Activated naive CD8-positive, alpha-beta T cell treated with anti-CD3 and anti-CD28 coated beads for 36 hours (primary cell): ENCODE measurements at places on chromosomes 3 and 15. TPM values are rescaled to one million over a fixed set of nuclear protein-coding genes. Genes with fewer than 3 reads are reported as not detected.

DNA sequence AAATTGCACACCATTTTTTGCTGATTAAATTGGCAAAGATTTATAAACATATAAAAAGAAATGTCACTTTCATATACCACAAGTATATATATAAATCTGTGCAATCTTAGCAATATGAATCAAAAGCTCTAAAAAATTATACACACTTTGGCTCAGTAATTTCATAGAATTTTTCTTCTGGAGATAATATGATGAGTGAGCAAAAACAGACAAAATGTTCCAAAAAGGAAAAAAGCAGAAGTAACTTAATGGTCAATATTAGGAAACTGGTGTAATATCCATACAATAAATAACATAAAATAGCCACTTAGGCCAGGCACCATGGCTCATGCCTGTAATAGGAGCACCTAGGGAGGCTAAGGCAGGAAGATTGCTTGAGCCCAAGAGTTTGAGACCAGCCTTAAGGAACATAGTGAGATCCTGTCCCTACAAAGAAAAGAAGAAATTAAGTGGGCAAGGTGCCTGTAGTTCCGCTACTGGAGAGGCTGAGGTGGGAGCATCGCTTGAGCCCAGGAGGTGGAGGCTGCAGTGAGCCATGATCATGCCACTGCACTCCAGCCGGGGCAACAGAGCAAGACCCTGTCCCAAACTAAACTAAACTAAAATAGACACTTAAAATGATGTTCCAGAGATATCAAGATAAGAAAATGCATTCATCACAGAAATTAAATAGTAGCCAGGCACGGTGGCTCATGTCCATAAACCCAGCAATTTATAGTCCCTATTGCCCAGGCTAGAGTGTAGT, 52.1 kb downstream of the TFDP2 start:
- H3K27ac ChIP-seq = no peak overlapping the region
- no peaks in the 10 kb centered on the region for H3K4me1 ChIP-seq
- no peaks in the 10 kb centered on the region for H3K36me3 ChIP-seq
- H3K27me3 ChIP-seq = no peaks in the 10 kb centered on the region

- H3K4me3 ChIP-seq = peak overlapping the region; percentile 63
- peak overlapping the region; percentile 88 for H3K27ac ChIP-seq
- peaks cover 71% of the 10 kb centered on the region for H3K4me1 ChIP-seq
- DNase-seq = no peak
Measured at GRCh38 chr3:152382312-152383135, 113.8 kb downstream of the MBNL1 start.

DNA sequence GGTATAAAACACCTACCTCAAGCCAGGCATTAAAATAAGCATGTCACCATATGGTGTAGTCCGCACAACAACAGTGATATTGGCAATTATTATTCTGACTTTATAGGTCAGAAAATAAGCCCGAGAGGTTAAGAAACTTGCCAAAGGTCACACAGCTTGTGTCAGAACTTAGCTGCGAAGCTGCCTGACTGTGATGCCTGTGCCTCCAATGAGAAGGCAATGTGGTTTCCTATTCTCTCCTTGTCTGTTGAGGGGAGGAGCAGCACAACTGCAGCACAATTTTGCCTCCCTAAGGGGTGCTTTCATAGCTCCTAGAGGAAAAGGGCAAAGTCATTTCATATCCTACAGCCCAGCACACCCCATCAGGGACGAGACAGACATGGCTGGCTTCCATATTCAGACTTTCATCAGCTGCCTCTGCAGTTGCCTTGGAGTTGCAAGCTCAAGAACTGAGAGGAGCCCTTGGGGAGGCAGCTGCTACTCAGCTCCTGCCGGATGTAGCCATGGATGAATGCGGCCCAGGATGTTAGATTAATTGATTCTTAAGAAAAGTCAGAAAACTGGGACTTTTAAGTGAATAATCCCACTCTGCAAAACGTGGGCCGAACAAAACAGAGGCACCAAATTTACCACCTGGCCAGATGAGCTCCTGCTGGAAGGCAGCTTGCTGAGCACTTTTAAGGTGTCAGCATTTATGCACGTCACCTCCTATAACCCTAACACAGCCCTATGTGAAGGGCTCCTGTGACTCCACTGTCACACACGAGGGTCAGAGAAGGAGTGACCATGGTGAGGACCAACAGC, 38.5 kb downstream of the MYO5C start:
- no peaks in the 10 kb centered on the region for H3K27me3 ChIP-seq
- no peaks in the 10 kb centered on the region for H3K36me3 ChIP-seq
- no peak for DNase-seq
- H3K27ac ChIP-seq = no peak overlapping the region

DNA sequence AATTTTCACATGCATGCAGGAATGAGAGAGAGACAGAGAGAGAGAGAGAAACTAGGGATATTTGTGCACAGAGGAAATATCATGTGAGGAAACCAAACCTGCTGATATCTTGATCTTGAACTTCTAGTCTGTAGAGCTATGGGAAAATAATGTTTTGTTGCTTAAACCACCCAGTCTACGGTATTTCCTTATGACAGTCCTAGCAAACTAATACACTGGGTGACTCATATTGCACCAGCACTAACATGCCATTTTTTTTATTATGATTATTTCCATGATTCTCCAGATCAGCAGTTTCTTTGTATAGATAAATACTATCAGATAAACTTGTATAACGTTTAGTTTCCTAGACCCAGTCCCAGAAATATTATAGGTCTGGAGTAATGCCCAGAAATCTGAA, 1259.0 kb downstream of the ZPLD1 start:
- no peaks in the 10 kb centered on the region for H3K36me3 ChIP-seq
- H3K4me3 ChIP-seq = no peak overlapping the region
- H3K27me3 ChIP-seq = no peaks in the 10 kb centered on the region
- H3K27ac ChIP-seq = no peak overlapping the region
- H3K4me1 ChIP-seq = no peaks in the 10 kb centered on the region

GRCh38 chr15:34861214-34861613, 65.9 kb upstream of the ACTC1 start:
- H3K36me3 ChIP-seq = peaks cover 29% of the 10 kb centered on the region
- H3K27me3 ChIP-seq = no peaks in the 10 kb centered on the region
- no peak overlapping the region for H3K4me3 ChIP-seq
- no peaks in the 10 kb centered on the region for H3K4me1 ChIP-seq
- DNase-seq = no peak
- no peak overlapping the region for H3K27ac ChIP-seq

DNA sequence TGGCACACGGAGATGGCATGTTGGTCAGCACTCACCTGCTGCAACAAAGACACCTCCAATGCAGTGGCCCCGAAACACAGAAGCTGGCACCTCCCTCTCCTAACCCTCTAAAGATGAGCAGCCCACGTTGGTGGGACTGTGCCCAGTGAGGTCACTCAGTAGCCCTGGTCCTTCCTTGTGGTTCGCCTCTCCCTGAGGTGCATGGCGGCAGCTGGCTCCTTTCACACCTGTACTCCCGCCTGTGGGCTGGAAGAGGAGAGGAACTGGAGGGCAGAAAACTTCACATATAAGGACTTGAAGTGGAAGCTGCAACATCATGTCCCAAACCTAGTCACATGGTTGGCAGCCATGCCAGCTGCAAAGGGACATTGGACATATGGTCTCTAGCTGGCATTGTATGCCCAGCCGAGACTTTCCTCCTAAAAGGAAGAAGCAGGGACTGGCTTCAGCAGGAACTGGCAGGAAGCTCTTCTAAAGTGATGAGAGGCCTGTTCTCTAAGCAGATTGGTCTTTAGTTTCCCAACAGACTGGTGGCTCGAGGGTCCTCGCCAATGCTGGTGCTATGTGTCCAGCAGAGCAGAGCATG, 10.8 kb upstream of the C3orf22 start:
- H3K27me3 ChIP-seq = peaks cover 9% of the 10 kb centered on the region
- no peak for DNase-seq
- no peak overlapping the region for H3K27ac ChIP-seq
- no peaks in the 10 kb centered on the region for H3K4me1 ChIP-seq

DNA sequence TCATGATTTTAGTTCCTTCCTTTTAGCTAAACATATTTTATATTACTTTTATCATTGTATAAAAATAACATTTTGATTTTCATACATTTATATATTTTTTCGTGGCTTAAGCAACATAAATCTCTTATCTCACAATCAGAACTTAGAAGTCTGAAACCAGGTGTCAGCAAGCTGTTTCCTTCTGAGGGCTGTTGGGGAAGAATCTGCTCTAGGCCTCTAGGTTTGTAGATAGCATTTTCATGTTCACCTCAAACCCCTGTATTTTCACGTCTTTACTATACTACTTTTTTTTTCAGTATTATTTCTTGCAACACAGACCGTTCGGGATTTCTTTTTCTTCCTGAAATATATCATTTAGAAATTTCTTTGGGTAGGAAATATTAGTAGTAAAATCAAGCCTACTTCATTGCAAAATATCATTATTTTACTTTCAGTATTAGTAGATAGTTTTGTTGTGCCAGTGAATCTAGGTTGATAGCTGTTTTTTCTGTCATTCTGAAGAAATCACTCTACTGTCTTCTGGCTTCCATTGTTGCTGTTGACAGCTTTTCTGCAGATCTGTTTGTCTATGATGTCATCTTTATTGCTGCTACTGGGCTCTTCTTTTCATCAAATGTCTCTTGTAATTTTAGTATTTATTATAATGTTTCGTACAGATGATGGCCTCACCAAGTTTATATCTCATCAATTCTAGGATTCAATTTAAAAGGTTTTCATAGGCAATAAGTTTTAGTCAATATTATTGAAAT, 756.3 kb downstream of the VGLL3 start:
- DNase-seq = no peak
- no peaks in the 10 kb centered on the region for H3K36me3 ChIP-seq
- no peaks in the 10 kb centered on the region for H3K27me3 ChIP-seq

- DNase-seq = no peak
- H3K36me3 ChIP-seq = no peaks in the 10 kb centered on the region
- no peak overlapping the region for H3K27ac ChIP-seq
Measured at GRCh38 chr15:90683876-90684275, 33.3 kb upstream of the BLM start.

- H3K4me3 ChIP-seq = no peak overlapping the region
- no peaks in the 10 kb centered on the region for H3K27me3 ChIP-seq
- no peak overlapping the region for H3K27ac ChIP-seq
- no peaks in the 10 kb centered on the region for H3K36me3 ChIP-seq
- DNase-seq = no peak
Measured at GRCh38 chr3:138452436-138452835, 18.0 kb downstream of the ESYT3 start.

DNA sequence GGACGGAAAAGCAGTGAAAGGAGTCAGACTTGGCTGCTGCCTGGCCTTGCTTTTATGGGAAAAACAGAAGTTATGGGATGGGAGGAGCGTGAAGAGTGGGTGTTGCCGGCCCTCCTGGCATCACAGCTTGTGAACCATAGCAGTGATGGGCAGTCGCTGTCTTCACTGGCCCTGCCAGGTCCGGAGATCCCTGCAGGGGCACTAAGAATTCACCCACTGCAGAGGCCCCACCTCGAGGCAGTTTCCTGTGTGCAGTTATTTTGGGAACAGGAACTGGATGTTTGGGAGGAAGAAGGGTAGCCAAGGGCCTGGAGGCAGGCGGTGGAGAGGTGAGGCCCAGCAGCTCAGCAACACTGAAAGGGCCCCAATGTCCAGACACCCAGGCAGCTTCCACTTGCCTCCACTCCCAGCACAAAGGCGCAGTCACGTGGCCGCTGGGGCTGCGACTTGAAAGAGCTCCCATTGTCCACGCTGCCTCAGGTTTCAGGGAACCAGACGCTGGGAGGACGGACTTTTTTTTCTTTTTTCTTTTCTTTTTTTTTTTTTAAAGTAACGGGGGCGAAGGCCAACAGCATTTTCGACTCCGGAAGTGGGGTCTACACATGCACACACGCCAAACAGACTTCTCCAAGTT, 255.6 kb downstream of the ZNF621 start:
- H3K27ac ChIP-seq = no peak overlapping the region
- no peak for DNase-seq
- peaks cover 6% of the 10 kb centered on the region for H3K27me3 ChIP-seq
- no peaks in the 10 kb centered on the region for H3K36me3 ChIP-seq
- no peaks in the 10 kb centered on the region for H3K4me1 ChIP-seq

DNA sequence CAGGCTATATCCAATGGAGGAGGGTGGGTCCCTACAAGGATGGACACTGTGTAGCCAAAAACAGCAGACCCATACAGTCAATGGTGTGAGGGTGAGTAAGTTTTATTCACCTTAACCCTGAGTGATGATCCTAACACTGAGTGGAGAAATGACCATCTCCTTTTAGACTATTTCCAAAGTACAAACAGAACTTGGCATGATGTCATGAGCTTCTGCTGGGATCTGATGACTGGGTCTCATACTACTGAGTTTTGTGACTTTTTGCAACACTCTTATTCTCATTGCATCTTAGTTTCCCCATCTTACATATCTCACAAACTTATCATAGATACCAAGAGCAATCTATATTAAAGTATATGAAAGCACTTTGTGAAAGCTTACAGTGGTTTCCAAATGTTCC, 330.3 kb upstream of the CFAP20DC start:
- H3K36me3 ChIP-seq = peaks cover 14% of the 10 kb centered on the region
- H3K27me3 ChIP-seq = no peaks in the 10 kb centered on the region
- no peak overlapping the region for H3K4me3 ChIP-seq
- H3K4me1 ChIP-seq = peaks cover 24% of the 10 kb centered on the region
- no peak for DNase-seq

DNA sequence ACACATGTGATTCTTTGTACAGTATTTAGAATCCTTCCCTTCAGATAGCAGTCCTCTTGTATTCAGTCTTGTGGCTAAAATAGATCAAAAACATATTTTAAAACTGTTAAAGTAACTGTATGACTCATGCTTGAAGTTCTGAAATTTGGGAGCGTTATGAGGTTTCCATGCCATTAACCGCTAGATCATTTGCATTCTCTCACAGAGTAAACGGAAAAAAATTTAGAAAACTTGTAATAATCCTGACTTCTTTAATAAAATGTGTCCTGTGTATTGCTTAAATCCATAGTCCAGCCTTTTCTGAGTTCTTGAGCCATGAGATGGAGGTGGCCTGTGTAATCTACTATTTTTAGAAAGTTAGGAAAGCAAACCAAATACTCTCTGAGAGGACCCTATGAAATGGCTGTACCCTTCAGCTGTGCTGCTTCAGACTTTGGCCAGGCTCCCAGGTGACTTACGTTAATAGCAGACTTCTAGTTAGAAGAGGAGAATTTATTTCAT, 33.8 kb downstream of the MBNL1 start:
- H3K4me3 ChIP-seq = peak overlapping the region; percentile 43
- H3K27me3 ChIP-seq = no peaks in the 10 kb centered on the region
- peak overlapping the region; percentile 85 for H3K27ac ChIP-seq
- DNase-seq = no peak

- DNase-seq = no peak
- no peak overlapping the region for H3K4me3 ChIP-seq
- H3K27ac ChIP-seq = no peak overlapping the region
- peaks cover 6% of the 10 kb centered on the region for H3K36me3 ChIP-seq
Measured at GRCh38 chr15:71885390-71885789, 75.0 kb downstream of the NR2E3 start.

DNA sequence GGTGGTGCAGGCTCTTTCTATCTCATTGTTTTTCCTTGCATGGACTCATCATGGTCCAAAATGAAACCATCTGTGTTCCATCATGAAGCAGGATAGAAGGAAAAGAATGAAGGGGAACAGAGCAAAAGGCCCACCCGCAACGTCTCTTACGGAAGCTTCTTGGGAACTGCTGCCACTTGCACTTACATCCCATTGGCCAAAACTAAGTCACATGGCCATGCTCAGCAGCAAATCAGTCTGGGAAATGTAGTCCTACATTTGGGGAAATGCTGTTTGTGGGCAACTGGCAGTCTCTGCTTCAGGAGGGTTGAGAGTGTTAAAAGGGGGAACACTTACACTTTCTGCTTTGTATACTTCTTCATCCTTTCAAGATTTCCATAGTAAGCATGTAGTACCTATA, 191.6 kb downstream of the SV2B start:
- H3K36me3 ChIP-seq = no peaks in the 10 kb centered on the region
- no peak overlapping the region for H3K4me3 ChIP-seq
- H3K27me3 ChIP-seq = no peaks in the 10 kb centered on the region
- H3K27ac ChIP-seq = no peak overlapping the region
- peaks cover 1% of the 10 kb centered on the region for H3K4me1 ChIP-seq
- DNase-seq = peak; percentile 5

Gene CKMT1B
- 0.29 TPM for total RNA-seq

Gene GALNT15
- total RNA-seq = not detected

Gene SKOR1
- 0.30 TPM for total RNA-seq

Gene NEIL1
- total RNA-seq = 5.4 TPM
